ENCODE measurements at places on chromosomes 4 and X.

DNA sequence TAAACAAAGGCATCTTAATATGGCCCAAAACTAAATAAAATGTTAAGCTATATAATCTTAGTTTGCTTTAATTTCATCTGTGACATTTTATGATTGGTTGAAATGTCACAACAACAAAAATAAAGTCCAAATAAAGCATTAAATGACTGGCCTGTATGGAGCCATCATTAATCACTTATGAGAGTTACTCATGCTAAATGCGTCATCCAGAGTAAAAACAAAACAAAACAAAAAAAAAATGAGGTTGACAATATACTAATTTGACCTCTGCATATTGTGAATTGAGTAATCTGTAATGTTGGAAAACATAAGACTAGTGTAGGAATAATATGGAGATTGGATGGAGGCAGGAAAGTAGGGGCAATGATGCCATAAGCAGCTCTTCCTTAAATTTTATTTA is 139.7 kb downstream of the MAPK10 start:
- DNase-seq: peak; percentile 13

DNA sequence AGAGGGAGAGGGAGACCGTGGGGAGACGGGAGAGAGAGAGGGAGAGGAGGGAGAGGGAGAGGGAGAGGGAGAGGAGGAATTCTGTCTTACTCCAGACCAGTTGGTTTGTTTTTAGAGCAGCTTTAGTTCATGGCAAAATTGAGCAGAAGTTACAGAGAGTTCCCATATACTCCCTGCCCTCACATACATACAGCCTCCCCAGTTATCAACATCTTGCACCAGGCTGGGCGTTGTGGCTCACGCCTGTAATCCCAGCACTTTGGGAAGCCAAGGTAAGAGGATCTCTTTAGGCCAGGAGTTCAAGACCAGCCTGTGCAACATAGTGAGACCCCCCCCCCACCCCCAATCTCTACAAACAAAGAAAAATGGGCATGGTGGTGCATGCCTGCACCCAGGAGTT is 79.8 kb upstream of the OGT start:
- DNase-seq: no peak

- no peak for DNase-seq
These were observed 39.6 kb upstream of the MBTPS2 start for GRCh38 chrX:21799767-21800166.

GRCh38 chr4:102438396-102439235 is 62.5 kb upstream of the NFKB1 start:
- peak; percentile 53 for DNase-seq

GRCh38 chr4:147933316-147933715 is 201.4 kb downstream of the ARHGAP10 start:
- no peak for DNase-seq

DNA sequence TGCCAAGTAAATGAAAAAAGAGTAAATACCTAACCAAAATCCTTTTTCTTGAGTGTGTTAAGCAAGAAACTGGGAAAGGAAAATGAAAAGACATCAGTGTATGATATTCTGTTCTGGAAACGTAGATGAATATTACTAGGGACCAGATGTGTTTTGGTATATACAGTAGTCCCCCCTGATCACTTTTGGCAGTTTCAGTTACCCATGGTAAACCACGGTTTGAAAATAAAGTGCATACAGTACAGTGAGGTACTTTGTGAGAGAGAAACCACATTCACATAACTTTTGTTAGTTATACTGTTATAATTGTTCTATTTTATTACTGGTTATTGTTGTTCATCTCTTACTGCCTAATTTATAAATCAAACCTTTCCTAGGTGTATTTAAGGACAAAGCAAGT is 250.9 kb downstream of the TENM3 start:
- DNase-seq: no peak

- DNase-seq: no peak
These were observed 2.4 kb downstream of the CXCR3 start for GRCh38 chrX:71615954-71616353.

- DNase-seq: no peak
These were observed 3.3 kb upstream of the MSANTD1 start for GRCh38 chr4:3245676-3246075.

DNA sequence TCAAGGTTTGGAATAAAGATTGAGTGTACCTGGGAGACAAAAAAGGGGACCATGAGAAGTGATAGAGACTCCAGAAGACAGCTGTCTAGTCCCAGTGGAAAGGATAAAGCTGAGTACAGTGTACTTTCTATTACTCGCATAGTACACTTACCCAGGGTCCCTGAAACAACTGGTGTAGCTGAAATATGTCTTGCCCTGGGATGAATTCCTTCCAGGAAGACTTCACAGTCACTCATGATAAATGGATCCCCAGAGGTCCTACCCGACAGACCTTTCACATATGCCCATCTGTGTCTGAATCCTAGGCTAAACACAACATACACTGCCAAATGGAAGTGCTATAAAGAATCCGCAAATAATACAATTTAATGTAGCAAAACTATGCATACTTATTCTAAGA is 48.2 kb upstream of the SPANXN1 start:
- no peak for DNase-seq

GRCh38 chr4:42519803-42520417 is 122.6 kb downstream of the SHISA3 start:
- DNase-seq: peak; percentile 44

GRCh38 chr4:16067515-16067914 is 16.3 kb downstream of the PROM1 start:
- DNase-seq: no peak

DNA sequence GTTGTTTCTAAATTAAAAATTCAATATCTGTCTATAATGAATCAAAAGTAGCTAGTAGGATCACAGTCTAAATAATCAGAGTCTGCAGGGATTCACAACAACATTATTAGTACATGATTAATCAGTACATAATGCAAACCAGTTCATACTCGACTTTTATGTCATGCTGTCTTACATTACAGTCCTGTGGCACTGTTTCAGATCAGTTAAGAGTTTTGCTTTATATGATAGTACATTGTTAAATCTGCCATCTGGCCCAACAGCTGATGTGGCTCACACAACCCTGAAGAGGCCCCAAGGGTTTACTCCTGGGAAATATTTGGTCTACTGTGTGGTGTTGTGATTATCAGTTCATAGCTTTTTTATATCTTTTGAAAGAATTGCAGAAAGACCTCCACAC is 247.1 kb upstream of the ETNPPL start:
- DNase-seq: peak; percentile 82
